Stimulated activated CD4-positive, alpha-beta T cell treated with anti-CD3 and anti-CD28 coated beads, Interleukin-1b, Interleukin-23, amount 100 ng/mL, for 24 hours (primary cell): ENCODE measurements at places on chromosomes 7 and 10.

DNA sequence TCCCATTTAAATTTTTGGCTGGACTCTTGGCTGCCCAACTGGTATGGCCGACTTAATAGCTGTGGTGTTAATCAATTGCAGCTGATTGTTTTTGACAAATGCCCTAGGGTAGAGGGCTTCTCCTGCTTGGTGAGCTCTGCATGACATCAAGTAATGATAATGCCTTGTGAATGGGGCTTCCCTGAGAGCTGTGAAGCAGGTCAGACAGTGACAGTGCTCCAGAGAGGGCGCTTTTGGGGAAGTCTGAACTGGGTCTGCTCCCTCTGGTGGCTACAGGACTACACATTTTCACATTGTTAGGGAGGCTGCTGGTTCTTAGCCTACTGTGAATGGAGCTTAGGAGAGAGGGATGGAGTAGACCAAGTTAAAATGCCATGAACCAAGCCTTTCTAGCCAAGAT is 98.8 kb downstream of the SDK1 start:
- no peak for DNase-seq

DNA sequence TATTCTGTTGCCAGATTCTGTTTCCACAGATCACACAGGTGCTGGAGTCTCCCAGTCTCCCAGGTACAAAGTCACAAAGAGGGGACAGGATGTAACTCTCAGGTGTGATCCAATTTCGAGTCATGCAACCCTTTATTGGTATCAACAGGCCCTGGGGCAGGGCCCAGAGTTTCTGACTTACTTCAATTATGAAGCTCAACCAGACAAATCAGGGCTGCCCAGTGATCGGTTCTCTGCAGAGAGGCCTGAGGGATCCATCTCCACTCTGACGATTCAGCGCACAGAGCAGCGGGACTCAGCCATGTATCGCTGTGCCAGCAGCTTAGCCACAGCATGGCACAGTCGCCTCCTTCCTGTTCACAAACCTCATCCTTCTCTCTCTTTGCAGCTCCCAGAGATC is 237.5 kb upstream of the PRSS1 start:
- no peak for DNase-seq

DNA sequence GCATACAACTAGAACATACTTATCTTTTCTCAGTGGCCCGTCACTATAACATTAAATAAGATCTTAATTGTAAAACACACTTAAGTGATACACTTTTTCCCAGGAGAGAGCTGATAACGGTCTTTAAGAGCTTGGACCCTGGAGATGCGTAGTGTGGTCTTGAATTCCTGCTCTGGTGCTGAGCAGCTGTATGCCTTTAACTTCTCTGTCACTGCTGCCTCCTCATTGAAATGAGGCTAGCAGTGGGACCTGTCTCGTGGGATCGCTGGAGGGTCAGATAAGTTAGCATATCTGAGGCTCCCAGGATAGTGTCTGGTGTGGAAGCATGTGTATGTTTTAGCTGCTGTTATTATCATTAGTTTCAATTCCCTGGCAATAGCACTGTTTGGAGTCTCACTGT is 194.9 kb downstream of the SDK1 start:
- no peak for DNase-seq

- DNase-seq = no peak
These were observed 18.3 kb downstream of the WDR91 start for GRCh38 chr7:135192914-135193536.

GRCh38 chr7:69657985-69658384 is 59.7 kb downstream of the AUTS2 start:
- DNase-seq = no peak

- no peak for DNase-seq
These were observed 7.2 kb downstream of the DLX6 start for GRCh38 chr7:97012365-97013133.

GRCh38 chr10:119337796-119338432 is 130.5 kb downstream of the GRK5 start:
- no peak for DNase-seq

GRCh38 chr10:87842220-87842641 is 21.1 kb downstream of the KLLN start:
- no peak for DNase-seq

DNA sequence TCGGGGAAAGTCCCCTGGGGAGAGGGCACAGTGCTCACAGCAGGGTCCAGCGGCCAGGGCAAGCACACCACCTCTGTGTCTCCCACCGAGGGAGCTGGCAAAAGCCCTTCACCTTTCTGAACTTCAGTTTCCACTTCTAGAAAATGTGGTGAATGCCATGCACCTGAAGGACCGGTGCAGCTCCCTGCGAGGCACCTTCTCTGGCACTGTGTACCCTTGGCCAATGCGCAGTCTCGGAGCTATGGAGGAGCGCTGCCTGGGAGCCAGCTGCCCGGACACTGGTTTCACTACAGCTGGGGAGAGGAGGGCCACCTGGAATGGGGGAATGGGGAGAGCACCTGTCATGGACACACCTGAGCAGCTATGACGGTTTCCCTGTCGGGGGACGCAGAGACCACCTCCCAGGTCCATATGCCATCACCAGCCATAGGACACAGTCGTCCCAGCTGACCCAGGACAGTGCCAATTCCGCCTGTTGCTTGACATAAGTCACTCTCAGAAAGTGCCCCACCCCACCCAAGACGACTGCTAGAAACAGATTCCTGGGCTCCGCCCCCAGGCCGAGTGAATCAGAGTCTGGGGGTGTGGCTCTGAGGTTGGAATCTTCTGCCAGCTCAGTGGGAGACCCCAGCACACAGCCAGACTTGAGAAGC is 16.8 kb downstream of the RASGEF1A start:
- DNase-seq = no peak

DNA sequence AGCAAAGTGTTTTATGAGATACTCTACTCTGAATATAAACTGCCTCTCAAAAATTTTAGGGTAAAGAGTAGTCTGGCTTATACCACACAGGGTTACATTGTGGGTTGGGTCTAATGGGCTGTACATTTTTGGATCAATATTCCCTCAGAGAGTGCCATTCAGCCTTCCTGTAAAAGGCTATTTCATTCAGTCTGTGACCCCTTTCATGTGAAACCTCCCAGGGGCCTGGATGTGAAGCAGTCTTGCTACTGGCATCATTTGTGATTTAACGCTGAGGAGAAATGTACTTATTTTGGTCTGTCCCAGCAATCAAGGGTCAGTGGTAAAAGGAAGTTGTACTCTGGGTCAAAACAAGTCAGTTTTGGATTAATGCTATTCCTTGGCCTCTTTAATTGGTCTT is 71.8 kb upstream of the PRKG1 start:
- no peak for DNase-seq

- no peak for DNase-seq
These were observed 313.6 kb downstream of the DOCK4 start for GRCh38 chr7:111892588-111892987.

DNA sequence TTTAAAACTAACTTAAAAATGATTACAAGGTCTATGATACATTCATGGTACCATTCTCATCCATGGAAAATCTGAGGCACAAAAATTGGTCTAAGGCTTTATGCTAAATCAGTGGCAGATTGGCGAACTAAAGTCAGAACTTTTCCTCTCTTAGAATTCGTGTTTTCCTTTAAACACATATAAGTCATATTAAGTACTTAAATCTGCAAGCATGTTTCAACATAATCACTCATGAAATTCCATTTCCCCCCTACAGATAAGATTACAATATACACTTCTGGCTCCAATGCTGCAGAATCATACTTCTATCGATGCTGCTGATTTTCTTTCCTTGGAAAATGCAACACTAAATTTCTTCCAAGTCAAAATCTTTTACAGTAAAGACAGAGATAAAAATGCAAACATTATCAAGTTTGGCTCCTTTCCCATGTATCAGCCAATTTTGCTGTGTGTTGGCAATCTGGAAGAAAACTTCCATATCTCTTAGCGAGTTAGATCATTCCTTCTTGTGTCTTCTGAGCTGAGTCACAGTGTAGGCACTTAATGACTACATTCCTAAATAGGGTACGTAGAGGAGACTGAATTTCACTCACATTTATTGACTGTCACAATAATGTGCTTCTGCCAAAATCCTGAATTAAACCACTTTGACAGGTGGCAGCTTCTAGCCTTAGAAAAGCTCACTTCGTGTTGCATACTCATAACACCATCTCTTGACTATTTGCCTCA is 76.4 kb upstream of the LRRC17 start:
- no peak for DNase-seq

- DNase-seq = no peak
These were observed 479.3 kb downstream of the GLRX3 start for GRCh38 chr10:130615457-130615856.

DNA sequence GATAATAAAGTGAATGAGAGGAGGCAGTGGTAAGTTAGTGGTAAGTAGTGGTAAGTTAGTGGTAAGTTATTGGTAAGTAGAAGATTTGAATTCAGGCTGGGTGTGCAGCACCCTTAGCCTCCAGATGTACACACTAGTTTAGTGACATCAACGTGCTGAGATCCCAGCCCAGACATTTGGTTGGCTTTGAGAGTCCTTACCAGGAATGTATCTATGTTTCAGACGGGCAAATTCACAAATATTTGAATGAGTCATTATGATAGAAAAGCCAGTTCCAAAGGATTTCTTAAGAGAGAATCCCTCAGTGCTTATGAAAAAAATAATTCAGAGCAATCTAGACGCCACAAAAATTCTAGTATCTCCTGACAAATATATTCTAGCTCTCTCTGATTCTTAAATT is 70.0 kb downstream of the ARL4A start:
- no peak for DNase-seq

- DNase-seq = no peak
These were observed 3.2 kb downstream of the UBE2H start for GRCh38 chr7:129949292-129950133.

- no peak for DNase-seq
These were observed 8.9 kb downstream of the FLNC start for GRCh38 chr7:128838981-128839731.

DNA sequence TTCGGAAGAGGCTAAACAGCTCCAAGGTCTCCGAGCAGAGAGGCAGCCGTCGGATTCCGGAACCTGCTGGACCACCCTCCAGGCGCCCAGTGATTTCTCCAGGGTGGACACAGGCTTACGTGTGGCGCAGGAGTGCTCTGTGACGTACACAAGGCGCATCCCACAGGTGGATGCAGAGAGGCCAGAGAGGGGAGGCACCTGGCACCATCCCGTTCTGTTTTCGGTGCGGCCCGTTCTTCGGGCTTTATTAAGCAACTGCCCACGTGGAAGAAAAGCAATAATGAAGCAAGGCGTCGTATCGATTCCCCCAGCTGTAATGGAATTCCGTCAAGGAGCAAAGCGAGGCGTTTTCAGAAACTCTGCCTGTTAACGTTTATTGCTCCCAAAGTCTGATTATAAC is 163.6 kb downstream of the PTPRN2 start:
- no peak for DNase-seq

DNA sequence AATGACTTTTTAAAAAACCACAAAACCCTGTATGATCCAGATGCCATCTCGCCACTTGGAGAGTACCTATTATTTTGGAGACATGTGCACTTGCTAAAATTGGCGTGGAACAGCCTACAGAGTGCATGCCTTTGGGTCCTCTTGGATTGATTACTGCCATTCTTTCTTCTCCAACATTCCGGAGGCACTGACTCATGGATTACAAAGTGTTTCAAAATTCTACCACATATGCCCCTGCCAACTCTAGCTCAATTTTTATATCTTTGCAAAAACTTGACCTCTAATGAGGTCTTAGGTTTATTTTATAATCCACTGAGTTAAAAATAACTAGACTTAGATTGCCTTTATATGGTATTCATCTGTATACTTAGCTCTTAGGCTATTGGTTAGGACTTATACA is 55.8 kb upstream of the KIF5B start:
- no peak for DNase-seq

GRCh38 chr7:33379891-33380525 is 250.6 kb downstream of the BBS9 start:
- DNase-seq = no peak

- no peak for DNase-seq
These were observed 216.0 kb upstream of the KLF14 start for GRCh38 chr7:130950054-130950453.

- no peak for DNase-seq
These were observed 26.7 kb downstream of the WAC start for GRCh38 chr10:28559618-28560017.

DNA sequence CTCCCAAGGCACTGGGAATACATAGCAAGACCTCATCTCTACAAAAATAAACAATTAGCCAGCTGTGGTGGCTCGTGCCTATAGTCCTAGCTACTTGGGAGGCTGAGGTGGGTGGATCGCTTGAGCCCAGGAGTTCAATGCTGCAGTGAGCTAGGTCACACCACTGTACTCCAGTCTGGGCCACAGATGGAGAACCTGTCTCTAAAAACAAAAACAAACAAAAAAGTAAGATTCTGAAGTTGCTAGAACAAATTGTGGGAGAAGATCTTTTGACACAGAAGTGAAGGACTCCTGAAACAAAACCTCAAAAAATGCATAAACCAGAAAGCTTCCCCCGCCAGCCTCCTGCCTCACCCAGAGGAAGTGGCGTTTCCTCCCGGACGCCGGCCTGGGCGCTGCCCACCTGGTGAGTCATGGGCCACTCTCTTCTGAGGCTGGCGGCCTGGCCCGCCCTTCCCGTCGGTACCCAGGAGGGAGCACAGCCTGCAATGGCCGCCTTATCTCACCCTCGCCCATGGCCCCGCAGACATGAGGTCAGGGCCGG is 25.4 kb upstream of the ELN start:
- DNase-seq = no peak

DNA sequence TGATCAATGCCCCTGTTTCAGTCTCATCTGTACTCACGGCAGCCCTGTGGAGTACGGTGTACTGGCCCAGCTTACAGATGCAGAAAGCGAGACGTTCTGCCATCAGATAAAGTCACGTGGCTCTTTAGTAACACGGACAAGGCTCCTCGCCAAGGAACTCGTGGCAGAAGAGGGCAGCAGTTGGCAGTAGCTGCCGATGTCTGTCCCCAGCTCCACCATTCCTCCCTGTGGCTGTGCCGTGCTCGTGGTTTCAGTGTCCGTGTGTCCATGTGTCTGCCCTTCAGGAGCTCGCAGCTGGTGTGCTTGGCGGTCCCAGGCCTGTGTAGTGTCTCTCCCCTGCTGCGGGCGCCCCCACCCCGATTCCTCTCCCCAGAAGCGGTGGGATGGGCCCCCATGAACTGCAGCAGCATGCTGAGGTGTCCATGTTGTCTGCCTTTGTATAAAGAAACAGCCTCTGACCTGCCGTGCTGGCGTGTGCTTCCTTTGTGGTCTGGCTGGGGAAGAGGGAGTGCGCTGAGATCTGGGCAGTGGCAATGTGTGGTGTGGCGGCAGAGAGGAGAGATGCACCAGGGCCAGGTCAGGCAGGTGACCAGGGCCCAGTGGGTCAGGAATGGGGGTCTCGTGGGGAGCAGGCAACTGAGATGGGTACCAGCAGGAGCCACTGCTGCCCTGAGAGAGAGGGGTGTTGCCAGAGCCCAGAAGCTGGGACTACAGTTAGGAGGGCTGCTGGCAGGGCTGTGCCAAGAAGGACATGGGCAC is 9.8 kb downstream of the RHBDD2 start:
- no peak for DNase-seq

GRCh38 chr10:94640562-94640961 is 43.0 kb upstream of the CYP2C18 start:
- DNase-seq = no peak

- no peak for DNase-seq
These were observed 177.1 kb downstream of the FRMD4A start for GRCh38 chr10:14153570-14154055.
